IPS DF 19.7 (cell line): ENCODE measurements at places on chromosomes 5 and 9.
A peak's percentile ranks its signal among the peaks of the same experiment; 100 is the strongest.

- DNase-seq: no peak
Measured at GRCh38 chr9:126454795-126455194, 128.2 kb downstream of the MVB12B start.

- DNase-seq: peak; percentile 33
Measured at GRCh38 chr5:171272996-171273970, 35.8 kb upstream of the TLX3 start.

DNA sequence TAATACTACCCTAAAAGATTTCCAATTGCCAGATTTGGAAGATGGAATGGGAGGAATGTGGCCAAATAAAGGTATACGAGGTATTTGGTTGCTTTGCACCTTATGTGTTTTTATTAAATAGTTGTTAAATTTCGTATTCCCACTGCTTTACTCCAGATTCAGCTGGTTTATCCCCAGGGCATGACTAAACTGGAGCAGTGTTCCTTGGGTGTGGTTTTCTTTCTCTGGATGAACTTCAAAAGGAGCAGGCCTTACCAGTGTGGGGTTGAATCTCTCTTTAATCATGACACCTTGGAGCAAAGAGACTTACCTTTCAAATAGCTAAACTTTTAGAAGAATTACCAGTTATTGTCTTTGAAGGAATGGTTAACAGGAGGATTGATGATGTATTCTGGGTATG lies 121.7 kb upstream of the BNC2 start:
- DNase-seq: no peak

- DNase-seq: no peak
Measured at GRCh38 chr5:6236858-6237481, 141.4 kb downstream of the MED10 start.

GRCh38 chr5:6082685-6083084 lies 295.7 kb downstream of the MED10 start:
- no peak for DNase-seq

DNA sequence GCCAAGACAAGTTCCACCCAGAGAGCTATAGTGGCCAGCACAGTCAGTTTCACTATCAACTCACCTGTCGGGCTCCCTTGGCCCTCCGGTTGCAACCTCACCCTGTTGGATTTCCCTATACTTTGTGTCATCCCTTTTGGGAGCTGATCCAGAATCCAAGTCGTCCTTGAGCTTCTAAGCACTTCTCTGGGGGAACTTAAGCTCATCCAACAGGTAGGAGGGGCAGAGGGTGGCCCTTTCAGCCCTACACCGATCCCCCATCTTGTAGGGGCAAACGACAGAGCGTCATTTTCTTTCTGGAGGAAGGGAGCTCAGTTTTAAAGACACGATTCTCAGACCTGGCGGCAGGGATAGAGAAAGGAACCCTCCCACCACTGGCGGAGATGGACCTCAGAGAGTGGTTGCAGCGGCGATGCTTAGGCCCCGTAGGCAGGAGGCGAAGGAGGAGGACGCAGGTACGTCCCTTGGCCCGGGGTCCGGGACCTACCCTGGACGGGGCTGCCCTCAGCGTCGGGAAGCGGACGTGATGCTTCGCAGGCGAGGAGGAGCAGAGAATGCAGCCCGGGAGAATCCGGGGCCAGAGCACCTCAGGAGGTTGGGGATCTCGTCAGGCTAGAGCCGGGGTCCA lies 519 bp downstream of the ZER1 start:
- DNase-seq: no peak

DNA sequence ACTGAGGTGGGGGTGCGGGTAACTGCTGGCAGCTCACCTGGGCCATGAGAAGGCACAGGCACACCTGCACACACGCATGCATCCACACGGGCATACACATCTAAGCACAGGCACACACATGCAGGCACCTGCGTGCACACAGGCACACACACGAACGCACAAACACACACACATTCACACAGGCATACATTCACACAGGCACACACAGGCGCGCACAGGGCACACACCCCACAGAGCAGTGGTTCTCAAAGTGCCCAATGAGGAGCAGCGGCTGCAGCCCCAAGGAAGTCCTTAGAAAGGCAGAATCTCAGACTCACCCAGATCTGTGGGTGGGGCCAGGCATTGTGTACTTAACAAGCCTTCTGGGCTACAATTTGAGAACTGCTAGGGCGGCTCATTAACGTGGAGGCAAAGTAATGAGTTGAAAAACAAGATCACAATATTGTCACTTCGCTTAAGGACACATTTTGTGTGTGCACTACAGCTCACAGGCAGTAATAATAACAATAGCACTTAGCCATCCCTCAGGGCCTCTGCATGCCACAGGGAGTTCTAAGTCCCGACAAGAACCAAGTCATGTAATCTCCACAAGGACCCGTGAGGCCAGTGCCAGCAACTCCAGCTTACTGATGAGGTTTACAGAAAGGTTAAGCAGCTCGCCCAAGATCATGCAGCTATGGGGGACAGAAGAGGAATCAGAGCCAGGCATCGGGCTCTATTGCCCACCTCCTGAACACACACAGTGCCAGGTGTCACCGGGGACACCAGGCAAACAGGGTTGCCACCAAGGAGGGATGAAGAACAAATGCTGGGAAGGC lies 91.6 kb downstream of the ROR2 start:
- DNase-seq: no peak

GRCh38 chr9:116288658-116289057 lies 135.1 kb downstream of the PAPPA start:
- DNase-seq: no peak

DNA sequence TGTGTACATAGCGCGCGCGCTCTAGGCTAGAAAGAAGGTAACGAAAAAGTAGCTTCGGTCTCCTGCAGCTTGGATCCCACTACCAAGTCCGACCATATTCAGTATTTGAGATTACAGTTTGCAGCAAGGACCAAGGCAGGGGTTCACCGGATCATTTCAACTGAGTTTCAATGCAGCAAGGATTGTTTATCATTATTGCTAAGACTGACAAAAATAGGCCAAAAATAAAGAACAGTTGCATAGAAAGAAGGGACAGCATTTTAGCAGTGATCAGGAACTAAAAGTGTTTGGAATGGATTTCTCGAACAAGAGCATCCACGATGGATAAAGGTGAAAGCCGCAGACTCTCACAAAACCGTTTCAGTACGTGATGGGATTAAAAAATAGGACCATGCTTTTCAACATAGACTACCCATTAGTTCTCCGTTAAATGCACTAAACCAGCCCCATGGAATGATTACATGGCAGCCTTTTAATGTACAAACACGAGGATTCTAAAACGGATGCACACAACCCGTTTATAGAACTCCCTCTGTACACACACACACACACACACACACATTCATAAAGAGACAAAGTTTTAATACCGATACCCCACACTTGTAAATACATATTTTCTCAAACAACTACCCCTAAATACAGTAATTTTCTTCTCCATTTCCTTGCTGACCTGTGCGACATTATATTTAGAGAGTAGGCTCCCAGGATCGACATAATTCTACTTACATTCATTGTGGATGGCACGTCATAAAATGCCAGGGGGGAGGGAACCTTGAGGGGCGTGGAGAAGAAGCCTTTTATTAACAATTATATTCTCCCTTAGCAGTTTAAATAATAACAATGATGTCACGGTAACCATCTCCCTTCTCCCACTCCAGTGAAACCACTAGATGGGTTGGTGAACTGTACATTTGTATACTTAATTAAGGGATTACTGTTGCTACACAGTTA lies 197.1 kb downstream of the MEF2C start:
- no peak for DNase-seq

DNA sequence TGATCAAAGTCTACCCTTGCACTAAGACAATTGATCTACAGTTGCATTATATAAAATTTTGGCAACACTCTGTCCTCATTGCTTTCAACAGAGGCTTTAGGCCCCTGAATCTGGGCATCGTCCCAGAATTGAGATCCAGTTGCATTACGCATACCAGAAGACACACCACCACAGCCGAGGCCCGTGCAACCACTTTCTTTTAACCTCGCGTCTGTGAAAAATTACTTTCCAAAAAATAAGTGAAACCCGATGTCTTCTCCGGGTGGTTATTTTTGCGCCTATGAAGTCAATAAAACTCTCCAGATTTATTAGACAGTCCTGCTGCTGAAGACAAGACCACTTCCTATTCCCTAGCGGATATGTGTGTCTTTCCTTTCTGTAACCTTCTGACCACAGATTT lies 52.1 kb upstream of the NFIB start:
- DNase-seq: no peak

GRCh38 chr9:134967547-134967930 lies 49.8 kb upstream of the FCN1 start:
- no peak for DNase-seq

- DNase-seq: no peak
Measured at GRCh38 chr9:12695474-12695873, 2.3 kb downstream of the TYRP1 start.

GRCh38 chr9:132857031-132857430 lies 21.1 kb downstream of the AK8 start:
- no peak for DNase-seq

DNA sequence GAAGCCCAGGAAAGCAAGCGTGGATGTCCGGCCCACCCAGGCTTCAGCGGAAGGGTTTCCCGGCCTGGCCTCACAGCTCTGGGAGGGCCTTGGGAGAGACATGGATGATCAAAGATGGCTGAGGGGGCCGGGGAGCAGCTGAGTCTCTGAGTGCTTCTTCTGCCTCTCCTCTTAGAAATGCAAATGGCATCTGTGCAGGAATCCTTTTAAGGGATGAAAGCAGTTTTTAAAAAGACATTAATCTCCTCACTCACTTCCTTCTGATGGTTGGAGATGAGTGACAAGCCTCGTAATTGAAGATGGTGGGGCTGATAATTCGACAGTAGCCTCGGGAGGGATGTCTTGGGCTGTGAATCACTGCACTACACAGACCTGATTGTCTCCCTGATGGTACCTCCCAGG lies 24.3 kb upstream of the PITX1 start:
- no peak for DNase-seq

- DNase-seq: no peak
Measured at GRCh38 chr5:78823196-78823595, 161.9 kb downstream of the ARSB start.

DNA sequence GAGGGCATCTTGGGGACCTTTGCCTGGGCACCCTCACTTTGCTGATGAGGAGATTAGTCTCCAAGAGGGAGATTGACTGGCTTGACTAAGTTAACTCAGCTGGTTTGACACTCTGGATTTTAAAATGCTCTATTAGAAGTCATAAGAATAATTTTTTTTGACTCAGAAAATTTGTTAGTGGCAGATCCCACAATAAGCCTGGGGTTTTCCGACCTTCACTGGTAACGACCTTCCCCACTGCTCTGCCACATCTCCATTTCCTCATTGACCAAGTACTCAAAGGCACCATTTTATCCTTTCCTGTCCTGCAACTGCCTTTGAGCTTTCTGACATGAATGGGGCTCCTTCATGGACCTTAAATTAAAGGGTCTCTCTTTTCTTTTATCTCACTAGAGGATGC lies 67.0 kb downstream of the ARHGEF28 start:
- DNase-seq: no peak

DNA sequence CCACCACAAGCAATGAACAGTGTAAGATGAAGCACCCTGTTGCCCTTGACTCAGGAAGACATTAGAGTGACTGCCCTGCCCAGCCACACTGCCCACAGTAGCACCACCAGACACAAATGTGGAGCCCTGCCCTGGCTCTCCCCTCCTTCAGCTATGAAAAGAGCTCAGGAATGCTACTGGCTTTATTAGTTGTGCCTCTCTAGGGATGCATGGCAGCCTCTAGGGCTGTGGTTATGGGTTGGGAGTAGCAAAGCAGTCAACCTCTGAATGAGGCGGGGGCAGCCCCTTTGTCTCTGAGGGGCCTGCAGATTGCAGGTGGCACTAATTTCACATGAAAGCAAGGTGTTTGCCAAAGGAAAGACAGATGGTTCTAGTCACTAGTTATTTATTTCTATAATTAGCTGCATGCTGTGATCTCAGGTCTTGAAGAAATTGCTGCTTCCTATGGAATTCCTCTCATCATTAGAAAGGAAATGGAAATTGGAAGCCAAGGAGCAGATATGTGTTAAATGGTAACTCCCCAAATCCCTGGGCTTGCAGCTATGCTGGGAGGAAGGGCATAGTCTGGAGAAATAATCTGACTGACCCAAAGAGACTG lies 259.4 kb downstream of the TLR4 start:
- DNase-seq: no peak

DNA sequence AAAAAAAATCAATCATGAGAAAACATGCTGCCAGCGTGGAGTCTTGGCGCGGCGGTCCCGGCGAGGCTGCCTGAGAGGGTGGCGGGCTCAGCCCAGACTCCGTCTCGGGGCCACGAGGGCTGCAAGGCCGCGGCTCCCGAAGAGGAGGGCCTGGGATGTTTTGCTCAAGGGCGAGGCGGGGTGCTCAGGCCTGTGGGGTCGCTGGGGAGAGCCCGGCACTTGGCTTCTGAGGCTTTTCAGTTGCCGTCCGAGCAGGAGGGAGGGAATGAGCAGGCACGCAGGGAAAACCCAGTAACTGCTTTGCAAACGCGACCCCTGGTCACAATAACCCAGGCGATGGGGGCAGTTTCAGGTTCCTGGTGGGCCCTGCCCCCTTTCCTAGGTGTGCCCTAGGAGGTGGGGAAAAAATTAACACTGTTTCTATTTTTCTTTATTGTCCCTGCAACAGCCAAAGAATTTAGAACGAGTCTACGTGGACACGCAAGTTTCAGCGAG lies 3.2 kb upstream of the IRX2 start:
- no peak for DNase-seq

- no peak for DNase-seq
Measured at GRCh38 chr5:157592594-157592993, 17.0 kb upstream of the ADAM19 start.

DNA sequence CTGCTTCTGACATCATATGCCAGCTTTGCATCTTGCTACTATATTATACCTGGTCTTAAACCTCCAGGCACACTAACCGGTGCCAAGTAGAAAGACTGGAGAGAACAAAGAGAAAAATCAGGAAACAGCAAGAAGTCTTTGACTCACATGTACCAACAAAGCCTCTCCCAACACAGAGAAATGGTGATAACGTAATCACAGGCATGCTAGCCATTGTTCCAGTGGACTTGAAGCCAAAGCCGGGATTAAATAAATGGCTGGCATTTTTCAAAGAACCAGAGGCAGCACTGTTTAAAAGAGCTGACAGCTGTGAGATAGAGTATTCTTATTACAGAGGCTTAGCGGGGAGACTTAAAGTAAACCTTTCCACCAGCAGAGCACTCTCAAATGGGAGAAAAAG lies 148.4 kb upstream of the NFIL3 start:
- DNase-seq: no peak

DNA sequence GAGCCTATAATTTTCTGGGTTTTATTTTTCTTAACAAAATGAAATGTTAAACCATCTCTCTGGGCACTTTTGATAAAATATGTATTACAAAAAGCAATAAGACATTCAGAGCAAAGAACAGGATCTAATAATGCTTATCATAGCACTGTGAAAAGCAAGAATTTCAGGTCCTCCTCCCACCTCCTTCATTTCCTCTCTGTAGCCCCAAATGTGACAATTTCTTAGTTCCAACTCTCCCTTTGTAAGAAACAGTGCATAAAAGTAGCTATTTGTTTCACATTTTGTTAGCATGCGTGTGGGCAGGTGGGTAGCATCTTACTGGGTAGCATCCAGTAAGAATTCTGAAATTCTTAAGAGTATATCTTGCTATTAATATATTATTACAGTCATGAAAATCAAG lies 130.9 kb upstream of the RASA1 start:
- DNase-seq: no peak
